ENCODE measurements at places on chromosomes 1 and 21.

GRCh38 chr1:78318011-78318410 lies 172.8 kb upstream of the PTGFR start:
- DNase-seq, result no peak

- DNase-seq, result no peak
Measured at GRCh38 chr1:221316491-221317056, 425.3 kb downstream of the DUSP10 start.

DNA sequence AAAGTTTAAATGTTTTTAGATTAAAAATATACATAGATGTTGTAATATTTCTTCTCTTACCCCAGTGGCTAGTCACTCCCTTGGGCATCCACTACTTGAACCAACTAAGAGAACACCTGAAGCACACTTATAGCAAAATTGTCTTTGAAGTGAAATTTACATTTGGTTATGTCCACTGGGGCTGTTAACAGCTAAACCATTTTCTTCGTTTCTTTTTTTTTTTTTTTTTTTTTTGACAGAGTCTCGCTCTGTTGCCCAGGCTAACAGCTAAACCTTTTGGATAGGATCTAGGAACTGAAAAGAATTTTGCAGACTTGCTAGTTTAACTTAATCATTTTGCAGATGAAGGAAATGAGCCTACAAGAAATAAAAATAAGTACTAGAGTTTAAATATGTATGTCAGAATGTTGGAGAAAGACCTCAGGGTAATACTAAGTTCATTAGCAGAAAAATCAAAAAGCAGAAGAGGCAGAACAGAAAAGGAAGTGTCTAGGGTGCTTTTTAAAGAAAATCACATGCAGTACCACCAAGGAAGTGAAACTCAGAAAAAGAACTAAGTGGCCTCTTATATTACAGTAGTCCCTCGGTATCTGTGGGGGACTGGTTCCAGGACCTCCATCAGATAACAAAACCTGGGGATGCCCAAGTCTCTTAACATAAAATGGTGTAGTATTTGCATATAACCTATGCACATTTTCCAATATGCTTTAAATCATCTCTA lies 11.8 kb downstream of the DRAM2 start:
- DNase-seq, result no peak

DNA sequence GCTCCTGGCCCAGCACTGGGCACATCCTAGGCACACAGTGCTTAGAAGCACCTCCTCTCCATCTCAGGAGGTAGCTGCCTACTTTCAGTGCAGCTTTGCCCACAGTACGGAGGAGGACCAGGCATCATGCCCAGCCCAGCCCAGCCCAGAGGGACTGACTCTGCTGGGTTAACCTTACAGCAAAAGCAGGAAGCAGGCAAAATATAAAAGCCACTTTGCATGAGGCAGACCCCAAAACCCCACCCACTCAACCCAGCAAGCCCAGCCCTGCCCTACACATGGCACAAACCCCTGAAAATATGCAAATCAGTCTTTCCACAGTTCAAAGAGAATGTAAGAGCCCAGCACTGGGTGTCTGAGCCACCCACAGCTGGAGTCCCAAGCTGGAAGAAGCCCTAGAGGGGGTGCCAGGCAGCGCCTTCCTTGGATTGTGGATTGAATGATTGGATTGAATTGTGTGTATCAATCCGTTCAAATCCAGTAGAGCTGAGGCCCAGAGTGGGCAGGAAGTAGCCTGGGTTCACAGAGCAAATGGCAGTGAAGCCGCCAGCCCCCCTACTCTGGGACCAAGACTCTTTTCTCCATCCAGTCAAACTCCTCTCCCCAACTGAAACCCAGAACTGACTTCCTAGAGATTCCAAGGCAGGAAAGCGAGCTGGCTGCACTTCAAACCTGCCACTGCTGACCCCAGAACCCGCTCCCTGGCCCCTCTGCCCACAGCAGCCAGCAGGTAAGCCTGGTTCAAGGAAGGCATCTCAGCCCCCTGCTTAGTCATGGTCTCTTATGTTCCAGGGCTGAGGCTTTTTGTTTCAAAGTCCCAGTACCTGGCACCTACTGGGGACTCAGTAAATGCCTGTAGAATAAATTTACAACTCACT lies 117.7 kb downstream of the LACTBL1 start:
- DNase-seq, result no peak

GRCh38 chr1:69377507-69377906 lies 190.2 kb upstream of the LRRC7 start:
- no peak for DNase-seq

DNA sequence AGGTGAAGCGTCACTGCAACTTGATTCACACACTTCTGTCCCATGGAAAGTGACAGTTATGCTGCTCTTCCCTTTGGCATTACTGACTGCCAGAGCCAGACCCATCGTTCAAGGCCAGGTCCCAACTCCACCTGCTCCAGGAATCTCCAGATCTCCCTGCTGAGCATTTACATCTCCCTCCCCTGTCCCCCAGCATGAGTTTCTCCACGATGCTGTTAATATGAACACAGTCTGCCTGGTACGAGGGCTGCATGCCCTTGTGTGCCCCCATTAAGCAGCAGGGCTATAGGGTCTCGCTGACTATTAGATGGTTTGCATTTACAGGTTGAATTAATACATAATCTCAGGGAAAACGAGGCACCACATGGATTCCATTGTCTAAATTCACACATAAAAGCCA lies 4.3 kb downstream of the F3 start:
- no peak for DNase-seq

DNA sequence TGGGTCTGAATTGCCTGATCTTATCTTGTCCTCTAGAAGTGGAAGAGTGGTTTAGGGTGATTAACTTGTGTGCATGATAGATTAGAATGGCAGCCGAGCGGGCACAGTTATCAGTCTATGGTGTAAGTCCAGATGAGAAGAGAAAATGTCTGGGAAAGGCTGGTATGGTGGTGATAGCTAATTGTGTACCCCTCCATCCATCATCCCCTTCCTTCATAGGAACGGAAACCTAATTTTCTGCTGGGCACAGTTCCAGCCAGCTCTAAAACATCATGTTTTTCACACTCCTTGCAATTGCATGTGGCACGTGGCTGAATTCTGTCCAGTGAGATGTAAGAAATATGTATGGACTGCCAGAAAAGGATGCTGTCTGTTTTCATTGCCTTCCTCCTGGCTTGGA lies 40.9 kb upstream of the ZP4 start:
- no peak for DNase-seq

- peak; percentile 46 for DNase-seq
Measured at GRCh38 chr21:37365517-37366481, 774 bp upstream of the DYRK1A start.

DNA sequence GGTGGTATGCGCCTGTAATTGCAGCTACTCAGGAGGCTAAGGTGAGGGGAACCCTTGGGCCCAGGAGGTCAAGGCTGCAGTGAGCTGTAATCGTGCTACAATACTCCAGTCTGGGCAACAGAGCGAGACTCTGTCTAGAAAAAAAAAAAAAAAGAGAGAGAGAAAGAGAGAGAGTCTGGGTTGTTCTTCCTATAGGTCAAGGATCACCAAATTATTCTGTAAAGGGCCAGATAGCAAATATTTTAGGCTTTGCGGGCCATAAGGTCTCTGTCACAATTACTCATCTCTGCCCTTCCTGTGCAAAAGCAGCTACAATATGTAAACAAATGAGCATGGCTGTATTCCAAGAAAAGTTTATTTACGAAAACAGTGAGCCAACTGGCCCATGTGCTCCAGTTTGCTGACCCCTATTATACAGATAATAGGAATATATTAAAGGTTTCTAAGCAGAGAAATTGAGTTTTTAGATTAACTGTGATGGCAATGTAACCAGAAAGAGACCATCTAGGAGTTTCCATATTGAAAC lies 2.1 kb downstream of the SASS6 start:
- DNase-seq, result no peak

- no peak for DNase-seq
Measured at GRCh38 chr1:236608930-236609726, 4.8 kb upstream of the HEATR1 start.

GRCh38 chr1:15275921-15276683 lies 29.1 kb downstream of the FHAD1 start:
- DNase-seq, result no peak

DNA sequence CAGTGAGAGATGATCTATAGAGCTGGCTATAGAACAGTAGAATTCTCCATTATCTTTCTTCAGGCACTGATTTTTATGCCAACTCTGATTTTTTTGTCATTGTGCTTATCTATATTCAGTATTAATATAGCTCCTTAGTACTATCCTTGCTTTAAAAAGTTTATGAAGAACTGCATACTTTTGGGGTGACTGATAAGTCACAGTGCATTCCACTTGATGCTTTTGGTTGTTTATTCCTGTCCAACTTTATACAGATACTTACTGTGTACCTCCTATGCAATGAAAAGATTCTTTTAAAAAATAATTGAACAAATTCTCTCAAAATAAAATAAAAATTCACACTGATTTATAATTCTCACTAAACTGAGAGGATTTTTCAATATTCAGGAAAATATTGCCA lies 71.6 kb downstream of the COL24A1 start:
- DNase-seq, result no peak

DNA sequence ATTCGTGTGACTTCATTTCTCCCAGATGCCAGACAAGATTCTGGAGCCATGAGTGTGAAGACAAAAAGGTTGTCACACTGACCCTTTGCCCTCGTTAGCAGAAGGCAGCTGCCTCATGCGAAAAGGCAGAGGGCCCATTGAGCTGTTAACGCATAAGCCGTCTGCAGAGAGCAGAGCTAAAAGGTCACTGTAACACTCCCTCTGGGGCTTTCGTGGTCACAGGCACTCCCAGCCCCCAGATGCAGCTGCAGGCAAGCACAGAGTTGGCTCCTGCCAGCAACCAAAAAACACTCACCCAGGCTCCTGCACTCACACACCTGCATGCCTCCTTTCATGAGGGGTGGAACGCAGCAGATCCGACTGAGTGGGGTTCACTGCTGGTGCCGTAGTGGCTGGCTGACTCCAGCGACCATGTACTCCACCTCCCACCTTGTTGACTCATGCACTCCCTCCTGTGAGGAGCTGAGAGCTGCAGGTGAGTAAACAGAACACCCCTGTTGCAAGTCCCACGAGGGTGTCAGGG lies 287.5 kb downstream of the SMYD3 start:
- no peak for DNase-seq

GRCh38 chr1:222239130-222239529 lies 308.8 kb downstream of the HHIPL2 start:
- DNase-seq, result no peak

GRCh38 chr21:40454057-40454456 lies 392.9 kb downstream of the DSCAM start:
- no peak for DNase-seq

DNA sequence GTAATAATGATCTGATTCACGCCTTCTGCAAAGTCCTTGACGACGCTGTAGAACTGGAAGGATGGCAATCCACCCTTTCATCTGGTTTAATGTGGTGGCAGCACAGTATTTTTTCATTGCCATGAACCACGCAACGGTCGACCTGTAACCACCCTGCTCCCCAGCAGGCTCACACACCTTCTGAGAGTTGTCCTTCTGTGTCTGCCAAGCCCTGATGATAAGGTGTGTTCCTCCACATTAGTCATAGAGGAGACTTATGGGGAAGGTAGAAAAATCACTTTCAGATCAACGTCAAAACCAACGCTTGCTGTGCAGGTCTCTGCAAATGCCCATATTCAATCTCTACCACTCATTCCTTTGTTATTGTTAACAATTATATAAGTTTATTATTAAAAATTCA lies 328.7 kb downstream of the SIPA1L2 start:
- no peak for DNase-seq

DNA sequence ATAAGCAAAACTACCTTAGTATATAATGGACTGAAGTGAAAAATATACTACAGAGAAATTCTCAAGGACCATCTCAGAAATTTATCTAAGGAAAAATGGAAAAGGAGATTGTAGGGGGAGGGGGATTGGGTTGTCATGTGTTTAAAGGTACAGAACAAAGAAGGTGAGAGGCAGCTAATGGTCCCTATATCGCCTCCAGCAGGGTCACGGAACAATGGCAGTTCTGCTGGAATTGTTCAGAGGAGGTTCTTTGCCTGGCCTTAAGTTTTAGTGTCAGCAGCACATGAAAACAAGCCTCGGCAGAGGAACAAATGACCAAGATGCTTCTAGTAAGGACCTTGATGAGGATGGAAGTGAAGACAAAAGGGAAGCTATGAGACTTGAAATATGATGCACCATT lies 42.0 kb upstream of the RGS2 start:
- DNase-seq, result no peak
